GM12891 (cell line): ENCODE measurements at places on chromosomes 12 and 14.

- no peak for DNase-seq
These were observed 29.6 kb downstream of the CFAP251 start for GRCh38 chr12:121947981-121948380.

DNA sequence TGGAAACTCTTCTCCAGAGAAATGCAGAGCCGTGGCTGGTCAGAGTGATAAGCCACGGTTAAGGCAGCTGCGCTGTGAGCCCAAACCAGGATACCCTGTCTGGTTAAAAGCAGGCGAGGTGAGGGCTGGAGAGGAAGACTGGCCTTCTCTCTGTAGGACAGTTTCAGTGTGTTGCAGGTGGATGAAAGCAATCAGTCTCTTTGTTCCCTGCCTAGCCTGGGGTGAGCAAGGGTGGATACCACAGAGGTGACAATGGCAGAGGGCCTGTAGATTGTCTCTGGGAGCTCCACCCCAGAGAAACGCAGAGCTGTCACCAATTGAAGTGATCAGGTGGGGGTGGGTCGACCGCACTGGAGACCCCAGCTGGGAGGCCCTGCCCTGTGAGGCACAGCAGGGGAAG is 621.9 kb downstream of the LRFN5 start:
- no peak for DNase-seq

GRCh38 chr14:34204774-34205173 is 253.9 kb upstream of the EGLN3 start:
- DNase-seq: no peak

DNA sequence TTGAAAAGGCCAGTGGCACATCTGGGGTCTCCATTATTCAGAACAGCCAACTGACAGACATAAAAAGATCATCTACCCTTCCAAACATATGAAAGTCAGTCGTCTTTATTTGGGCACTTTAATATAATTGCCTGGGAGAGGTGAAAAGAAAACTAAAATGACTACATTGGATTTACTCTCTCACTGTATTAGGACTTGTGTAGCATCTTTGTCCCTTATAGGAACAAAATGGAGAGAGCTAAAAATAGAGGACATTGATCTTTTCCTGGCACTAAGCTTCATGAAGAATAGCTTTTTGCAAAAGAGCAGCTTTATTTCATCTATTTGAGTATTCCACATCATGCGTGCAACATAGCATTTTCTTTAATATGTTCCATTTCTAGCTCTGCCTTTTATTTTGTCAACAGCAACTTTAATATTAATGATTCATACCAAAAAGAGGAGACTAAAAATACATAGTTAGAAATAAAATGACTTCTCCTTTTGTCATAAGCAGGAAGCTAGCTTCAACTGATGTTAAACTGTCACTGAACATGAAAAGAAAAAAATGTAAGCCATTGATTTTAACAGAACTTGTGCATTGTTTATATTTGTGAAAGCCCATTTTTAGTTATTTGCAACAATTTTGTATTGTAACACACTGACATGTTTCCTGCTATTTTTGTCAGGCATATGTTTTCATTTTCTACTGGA is 254.6 kb downstream of the SEC23A start:
- no peak for DNase-seq

- DNase-seq: no peak
These were observed 8.4 kb downstream of the NIN start for GRCh38 chr14:50822501-50823042.

DNA sequence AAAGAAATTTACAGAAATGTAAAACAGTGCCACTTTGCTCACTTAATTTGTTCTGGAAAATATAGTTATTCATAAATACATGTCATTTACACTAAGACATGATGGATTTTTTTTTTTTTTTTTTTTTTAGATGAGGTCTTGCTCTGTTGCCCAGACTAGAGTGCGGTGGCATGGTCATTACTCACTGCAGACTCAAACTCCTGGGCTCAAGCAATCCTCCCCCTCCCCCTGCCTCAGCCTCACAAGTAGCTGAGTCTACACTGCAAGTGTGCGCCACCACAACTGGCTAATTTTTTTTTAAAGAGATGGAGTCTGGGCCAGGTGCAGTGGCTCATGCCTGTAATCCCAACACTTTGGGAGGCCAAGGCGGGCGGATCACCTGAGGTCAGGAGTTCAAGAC is 101.2 kb downstream of the PPP2R5C start:
- DNase-seq: no peak

- no peak for DNase-seq
These were observed 218.5 kb downstream of the SLC6A15 start for GRCh38 chr12:84694116-84694515.
